H54 (cell line): ENCODE measurements at places on chromosomes 4 and X.

DNA sequence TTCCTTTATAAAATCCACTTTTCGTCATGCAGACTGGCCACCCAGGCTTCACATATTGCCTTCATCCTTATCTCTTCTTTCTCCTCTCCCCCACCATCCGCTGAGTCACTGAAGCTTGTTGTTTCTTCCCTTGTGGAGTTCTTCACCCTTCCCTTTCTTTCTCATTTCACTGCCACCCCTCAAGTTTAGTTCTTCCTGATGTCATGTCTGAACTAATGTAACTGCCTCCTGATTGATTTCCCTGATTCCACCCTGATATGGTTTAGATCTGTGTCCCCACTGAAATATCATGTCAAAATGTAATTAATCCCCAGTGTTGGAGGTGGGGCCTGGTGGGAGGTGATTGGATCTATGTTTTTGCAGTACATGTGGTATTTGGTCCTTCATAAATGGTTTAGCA, 151.4 kb downstream of the CPEB2 start:
- no peak for DNase-seq

DNA sequence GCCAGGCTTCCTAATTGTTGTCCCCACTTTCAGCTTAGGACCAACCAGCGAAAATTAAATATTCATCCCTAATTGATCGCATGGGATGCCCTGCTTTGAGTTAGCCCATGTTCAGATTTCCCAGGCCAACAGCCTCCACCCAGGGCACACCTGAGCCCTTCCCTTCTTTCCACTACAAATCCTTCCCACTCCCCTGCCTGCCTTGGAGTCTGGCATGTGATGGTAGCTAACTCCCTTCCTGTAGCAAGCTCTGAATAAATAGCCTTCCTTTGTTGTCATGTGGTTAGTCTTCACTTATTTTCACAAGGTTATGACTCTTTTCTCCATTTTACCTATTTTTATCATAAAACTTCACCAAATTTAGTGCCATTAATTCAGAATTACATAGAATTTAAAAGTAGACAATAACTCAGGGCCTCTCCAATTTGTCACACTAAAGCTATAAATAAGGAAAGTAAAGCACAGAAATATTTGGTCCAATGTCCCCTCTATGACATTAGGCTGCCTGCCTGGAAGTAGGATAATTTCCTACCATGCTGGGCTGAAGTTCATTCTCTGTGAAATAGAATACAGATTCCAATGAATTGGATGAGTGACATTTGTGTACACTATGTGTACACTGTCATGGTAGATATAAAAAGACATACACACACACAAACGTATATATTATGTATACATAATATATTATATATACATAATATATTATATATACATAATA, 166.4 kb upstream of the CPEB2 start:
- no peak for DNase-seq

DNA sequence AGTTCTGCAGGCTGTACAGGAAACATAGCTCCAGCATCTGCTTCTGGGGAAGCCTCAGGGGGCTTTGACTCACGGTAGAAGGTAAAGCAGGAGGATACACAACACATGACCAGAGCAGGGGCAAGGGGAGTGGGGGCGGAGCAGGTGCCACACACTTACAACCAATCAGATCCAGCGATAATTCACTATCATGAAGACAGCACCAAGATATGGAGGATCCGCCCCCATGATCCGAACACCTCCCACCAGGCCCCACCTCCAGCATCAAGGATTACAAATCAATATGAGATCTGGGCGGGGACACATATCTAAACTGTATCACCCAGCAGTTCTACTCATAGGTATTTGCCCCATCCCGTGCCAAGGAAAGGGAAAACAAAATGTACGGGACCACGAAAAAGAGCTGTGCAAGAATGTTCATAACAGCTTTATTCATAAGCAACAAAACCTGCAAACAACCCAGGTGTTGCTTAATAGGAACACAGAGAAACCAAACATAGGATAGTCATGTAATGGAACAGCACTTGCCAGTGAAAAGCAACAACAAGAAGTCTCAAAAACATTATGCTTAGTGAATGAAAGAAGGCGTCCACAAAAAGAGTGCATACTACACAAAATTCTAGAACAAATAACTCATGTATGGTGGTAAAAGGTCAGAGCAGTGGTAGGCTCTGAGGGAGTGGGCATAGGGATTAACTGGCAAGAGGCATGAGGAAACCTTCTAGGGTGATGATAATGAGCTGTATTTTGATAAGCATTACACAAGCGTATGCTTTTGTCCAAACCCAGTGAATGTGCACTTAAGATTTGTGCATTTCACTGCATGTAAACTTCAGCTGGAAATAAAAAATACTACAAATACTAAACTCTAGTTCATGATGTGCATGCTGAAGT, 130.9 kb upstream of the FAM9B start:
- no peak for DNase-seq

GRCh38 chr4:67580577-67580976, 22.1 kb downstream of the STAP1 start:
- DNase-seq: no peak

DNA sequence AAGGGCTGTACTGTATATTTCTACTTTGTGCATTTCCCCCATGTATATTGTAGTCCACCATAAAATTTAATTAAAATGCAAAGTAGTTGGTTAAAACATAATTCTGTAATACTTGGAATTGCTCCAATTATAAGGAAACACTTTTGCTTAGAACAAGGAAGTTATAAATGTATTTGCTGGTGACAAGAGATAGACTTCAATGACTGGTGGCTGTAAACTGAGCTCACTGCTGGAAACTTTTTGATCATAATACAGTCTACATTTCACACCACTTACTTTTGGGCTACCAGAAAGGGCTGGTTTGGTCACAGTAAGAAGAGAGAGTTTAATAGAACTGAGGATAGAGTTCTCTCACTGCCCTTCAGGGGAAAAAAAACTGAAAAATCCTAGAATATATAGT, 32.7 kb downstream of the DCAF8L2 start:
- no peak for DNase-seq

GRCh38 chrX:10747975-10748374, 127.6 kb upstream of the MID1 start:
- DNase-seq: no peak

GRCh38 chrX:129718676-129719075, 20.1 kb upstream of the XPNPEP2 start:
- DNase-seq: no peak

- no peak for DNase-seq
These were observed 248.5 kb upstream of the CXXC4 start for GRCh38 chr4:104743215-104743653.

DNA sequence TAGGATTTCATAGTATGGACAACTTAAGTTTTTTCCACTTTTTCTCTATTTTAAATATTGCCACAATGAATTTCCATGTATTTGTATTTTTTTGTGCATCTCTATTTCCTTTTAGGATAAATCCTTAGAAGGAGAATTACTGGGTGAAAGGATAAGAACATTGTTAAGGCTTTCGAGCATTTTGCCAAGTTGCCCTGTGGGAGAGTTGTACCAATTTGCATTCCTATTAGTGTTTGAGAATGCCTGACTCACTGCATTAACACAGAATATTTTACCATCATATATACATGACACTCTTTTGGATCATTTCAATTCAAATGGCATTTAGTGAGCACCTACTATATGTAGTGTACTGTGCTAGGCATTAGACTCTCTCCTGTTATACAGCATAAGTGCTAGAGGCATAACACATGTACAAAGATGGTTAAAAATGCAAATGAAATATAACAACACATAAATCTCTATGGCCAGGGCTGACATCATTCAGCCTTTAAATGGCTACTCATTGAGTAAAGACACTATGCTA, 57.0 kb downstream of the PLAC1 start:
- no peak for DNase-seq

DNA sequence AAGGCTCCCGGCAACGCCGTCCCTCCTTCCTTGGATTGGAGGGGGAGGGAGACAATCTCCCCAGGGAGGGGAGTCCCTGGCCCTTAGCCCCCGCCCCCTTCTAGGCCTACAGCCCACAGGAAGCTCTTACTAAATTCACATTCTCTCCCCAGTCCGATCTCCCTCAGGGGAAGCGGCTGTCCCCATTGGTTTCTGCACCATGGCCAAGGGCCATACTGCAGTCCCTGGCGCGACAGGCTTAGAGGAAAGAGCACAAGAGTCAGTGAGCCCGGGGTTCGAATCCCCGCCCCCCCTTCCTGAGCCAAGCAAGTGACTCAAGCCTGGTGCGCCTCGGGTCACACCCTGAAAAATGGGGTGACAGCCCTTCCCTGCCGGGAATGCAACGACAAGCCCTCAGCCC, 1.1 kb downstream of the ABLIM2 start:
- no peak for DNase-seq

DNA sequence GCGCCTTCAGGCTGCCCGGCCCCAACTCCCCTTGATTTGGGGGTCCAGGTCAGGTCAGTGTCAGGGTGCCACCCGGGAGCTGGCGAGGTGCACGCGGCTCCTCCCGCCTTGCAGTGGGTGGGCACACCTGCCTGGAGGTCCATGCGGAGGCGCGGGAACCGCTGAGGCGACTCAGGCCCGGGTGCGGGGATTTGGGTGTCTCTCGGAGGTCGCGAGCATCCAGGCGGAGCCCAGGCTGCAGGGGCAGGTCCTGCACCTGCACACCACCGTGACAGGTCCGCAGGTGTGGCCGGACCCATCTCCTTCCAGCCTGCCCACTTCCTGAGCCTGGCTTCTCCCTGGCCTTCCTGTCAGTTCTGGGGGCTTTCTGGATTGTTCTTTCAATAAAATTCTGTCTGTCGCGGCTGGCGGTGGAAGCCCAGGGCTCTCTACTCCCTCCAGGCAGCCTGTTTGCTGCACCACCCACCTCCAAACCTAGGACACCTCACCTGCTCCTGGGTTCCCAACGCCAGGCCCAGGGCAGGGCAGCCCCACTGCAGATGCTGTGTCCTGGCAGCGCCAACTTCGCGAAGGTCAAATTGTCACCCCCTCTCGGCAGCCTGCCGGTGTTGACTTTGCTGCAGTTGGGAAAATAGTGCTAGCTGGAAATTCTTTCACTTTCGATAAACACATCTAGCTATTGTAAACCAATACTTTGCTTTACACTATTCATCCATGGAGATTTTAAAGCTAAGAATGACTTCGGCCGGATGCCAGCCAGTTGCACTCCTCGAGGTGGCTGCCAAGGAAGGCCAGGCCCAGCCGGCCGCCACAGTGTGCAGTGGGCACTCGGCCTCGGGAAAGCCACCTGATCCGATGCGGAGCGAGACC, 35.9 kb downstream of the FGFRL1 start:
- DNase-seq: no peak

DNA sequence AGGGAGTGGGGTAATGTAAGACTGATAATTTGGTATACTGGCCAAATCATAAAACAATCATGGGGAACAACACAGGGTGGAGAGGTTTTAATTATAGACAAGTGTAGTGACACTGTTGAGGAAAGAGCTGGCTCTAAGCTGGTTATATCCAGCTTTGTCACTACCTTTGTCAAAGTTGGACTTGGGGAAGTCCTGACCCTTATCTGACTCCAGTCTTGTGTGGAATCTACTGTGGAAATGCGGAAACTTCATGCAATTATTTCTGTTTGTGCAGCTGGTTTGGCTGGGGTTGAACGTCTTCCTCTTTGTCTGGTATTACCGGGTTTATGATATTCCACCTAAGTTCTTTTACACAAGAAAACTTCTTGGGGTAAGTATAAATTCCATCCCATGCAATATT, 2.0 kb downstream of the CYBB start:
- DNase-seq: no peak

- peak; percentile 10 for DNase-seq
These were observed 459.7 kb downstream of the IL15 start for GRCh38 chr4:142095886-142096605.

GRCh38 chr4:829291-829690, 3.4 kb upstream of the CPLX1 start:
- DNase-seq: no peak

DNA sequence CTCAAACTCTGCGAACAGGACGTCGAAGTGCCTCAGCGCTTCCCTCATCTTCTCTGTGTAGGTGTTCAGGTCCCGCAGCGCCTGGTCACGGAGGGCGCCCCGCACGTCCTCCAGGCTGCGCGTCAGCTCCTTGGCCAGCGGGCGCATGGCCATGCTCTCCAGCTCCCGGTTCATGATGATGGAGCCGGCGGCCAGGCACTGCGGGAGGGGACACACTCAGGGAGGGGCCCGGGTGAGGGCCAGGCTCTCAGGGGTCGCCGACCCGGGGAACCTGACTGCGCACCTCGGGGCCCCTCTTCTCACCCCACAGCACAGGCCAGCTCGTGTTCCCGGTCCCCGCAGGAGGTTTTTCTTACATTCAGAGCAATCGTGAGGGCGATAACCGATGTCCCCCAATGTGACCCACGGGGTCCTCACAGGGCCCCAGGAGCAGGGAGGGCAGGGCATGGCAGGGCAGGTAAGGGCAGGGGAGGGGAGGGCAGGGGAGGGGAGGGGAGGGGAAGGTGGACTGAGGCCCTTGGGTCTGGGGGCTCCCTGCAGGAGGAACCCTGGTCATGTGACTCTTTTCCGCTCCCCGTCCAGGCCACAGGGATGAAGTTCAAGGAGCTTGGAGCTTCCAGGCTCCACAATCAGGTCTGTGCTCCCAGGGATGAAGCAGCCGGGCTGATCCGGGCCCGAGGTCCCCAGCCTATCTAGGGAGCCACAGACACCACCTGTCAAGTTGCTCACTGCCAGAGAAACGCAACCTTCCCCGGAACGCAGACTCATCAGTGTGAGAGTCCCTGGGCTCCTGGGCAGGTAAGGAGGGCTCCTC, 77.8 kb upstream of the MXD4 start:
- DNase-seq: no peak

DNA sequence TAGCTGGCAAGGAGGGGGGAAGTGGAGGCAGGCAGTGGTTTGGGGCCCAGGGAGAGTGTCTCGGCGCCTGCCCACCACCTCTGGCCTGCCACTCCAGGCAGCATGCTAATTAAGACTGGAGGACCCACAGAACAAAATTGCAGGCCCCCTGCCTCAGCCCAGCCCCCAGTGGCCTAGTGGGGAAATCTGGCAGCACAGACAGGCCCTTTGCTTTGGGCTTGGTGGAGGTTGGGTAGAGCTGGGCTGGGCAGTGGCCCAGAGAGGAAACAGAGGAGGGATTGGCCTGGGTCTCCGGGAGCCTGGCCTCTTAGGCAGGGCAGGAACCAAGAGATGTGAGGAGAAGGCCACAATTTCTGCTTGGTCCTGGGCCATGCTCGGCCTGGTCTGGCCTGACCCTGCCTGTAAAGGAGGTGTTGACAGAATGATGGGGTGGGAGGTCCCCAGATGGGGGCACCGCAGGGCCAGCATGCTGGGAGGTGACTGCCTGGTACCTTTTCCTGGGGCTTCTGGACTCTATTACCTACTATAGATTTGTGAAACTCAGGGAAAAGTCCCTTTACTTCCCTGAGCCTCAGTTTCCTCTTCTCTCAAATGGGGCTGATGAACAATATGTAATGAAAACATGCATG, 92.4 kb upstream of the PJA1 start:
- DNase-seq: no peak

GRCh38 chr4:42843694-42844093, 48.8 kb upstream of the GRXCR1 start:
- DNase-seq: no peak
